ENCODE measurements at places on chromosomes 1 and 21. TPM values are rescaled to one million over a fixed set of nuclear protein-coding genes. Genes with fewer than 3 reads are reported as not detected.

The IKBKE gene
- total RNA-seq = 20.9 TPM

The GRIK1 gene
- total RNA-seq = not detected

The TMEM51 gene
- 23.5 TPM for total RNA-seq

The SYT14 gene
- 9.7 TPM for total RNA-seq

The SCMH1 gene
- 51.3 TPM for total RNA-seq

The TRNP1 gene
- 4.2 TPM for total RNA-seq

The PRXL2B gene
- 35.6 TPM for total RNA-seq

The PTGER3 gene
- total RNA-seq = 6.5 TPM

The TCHHL1 gene
- total RNA-seq = not detected

The DCDC2B gene
- not detected for total RNA-seq

GRCh38 chr1:6911974-6912373 is 126.7 kb downstream of the CAMTA1 start:
- H3K27ac ChIP-seq = no peak overlapping the region
- H3K27me3 ChIP-seq = peaks cover 7% of the 10 kb centered on the region
- peaks cover 11% of the 10 kb centered on the region for H3K36me3 ChIP-seq

- no peak for DNase-seq
- no peak overlapping the region for H3K4me3 ChIP-seq
- no peaks in the 10 kb centered on the region for H3K27me3 ChIP-seq
- H3K36me3 ChIP-seq = peaks cover 12% of the 10 kb centered on the region
These were observed 45.0 kb upstream of the AIM2 start for GRCh38 chr1:159121526-159121925.

GRCh38 chr1:1591452-1591851 is 8.5 kb downstream of the FNDC10 start:
- no peak overlapping the region for H3K4me3 ChIP-seq
- DNase-seq = no peak
- no peaks in the 10 kb centered on the region for H3K36me3 ChIP-seq

GRCh38 chr1:217494767-217495166 is 136.1 kb downstream of the GPATCH2 start:
- no peak for DNase-seq
- H3K27ac ChIP-seq = no peak overlapping the region
- no peaks in the 10 kb centered on the region for H3K27me3 ChIP-seq
- H3K36me3 ChIP-seq = peaks cover 4% of the 10 kb centered on the region

- H3K4me3 ChIP-seq = no peak overlapping the region
- no peak for DNase-seq
- no peak overlapping the region for H3K27ac ChIP-seq
- H3K27me3 ChIP-seq = peaks cover under 1% of the 10 kb centered on the region
- no peaks in the 10 kb centered on the region for H3K4me1 ChIP-seq
These were observed 519.8 kb downstream of the PTPRU start for GRCh38 chr1:29756085-29756484.

DNA sequence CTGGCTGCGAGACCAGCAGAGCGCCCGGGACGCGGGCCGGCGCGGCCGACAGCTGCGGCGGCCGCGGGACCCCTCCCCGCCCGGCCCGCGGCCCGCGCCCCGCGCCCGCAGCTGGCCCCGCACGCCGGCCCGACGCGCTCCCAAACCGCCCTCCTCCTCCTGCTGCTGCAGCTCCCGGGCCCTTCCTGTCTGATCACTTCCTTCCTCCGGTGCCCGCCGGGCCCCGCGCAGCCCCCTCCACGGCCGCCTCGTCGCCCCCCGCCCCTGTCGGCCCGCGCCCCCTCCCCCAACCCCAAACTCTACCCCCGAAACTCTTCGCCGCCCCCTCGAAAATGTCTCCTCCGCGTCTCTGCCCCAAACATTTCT is 594 bp downstream of the LUZP1 start:
- peaks cover 10% of the 10 kb centered on the region for H3K27me3 ChIP-seq
- no peaks in the 10 kb centered on the region for H3K36me3 ChIP-seq
- peak overlapping the region; percentile 99 for H3K27ac ChIP-seq
- peak overlapping the region; percentile 100 for H3K4me3 ChIP-seq

GRCh38 chr21:29149808-29150425 is 19.5 kb downstream of the MAP3K7CL start:
- H3K36me3 ChIP-seq = no peaks in the 10 kb centered on the region
- no peaks in the 10 kb centered on the region for H3K4me1 ChIP-seq
- H3K27me3 ChIP-seq = no peaks in the 10 kb centered on the region
- H3K4me3 ChIP-seq = no peak overlapping the region

- no peak overlapping the region for H3K27ac ChIP-seq
- H3K4me1 ChIP-seq = no peaks in the 10 kb centered on the region
- H3K4me3 ChIP-seq = no peak overlapping the region
- H3K27me3 ChIP-seq = peaks cover 6% of the 10 kb centered on the region
- no peaks in the 10 kb centered on the region for H3K36me3 ChIP-seq
These were observed 35.2 kb upstream of the ABCA4 start for GRCh38 chr1:94156096-94156625.

GRCh38 chr1:6807782-6808181 is 22.5 kb downstream of the CAMTA1 start:
- no peaks in the 10 kb centered on the region for H3K27me3 ChIP-seq
- no peak for DNase-seq
- H3K4me1 ChIP-seq = peaks cover 4% of the 10 kb centered on the region
- H3K27ac ChIP-seq = no peak overlapping the region
- no peak overlapping the region for H3K4me3 ChIP-seq
- H3K36me3 ChIP-seq = no peaks in the 10 kb centered on the region

GRCh38 chr1:198255784-198256183 is 99.0 kb downstream of the NEK7 start:
- no peak overlapping the region for H3K4me3 ChIP-seq
- peaks cover 14% of the 10 kb centered on the region for H3K4me1 ChIP-seq
- H3K36me3 ChIP-seq = no peaks in the 10 kb centered on the region
- DNase-seq = no peak
- H3K27me3 ChIP-seq = peaks cover 2% of the 10 kb centered on the region
- no peak overlapping the region for H3K27ac ChIP-seq

DNA sequence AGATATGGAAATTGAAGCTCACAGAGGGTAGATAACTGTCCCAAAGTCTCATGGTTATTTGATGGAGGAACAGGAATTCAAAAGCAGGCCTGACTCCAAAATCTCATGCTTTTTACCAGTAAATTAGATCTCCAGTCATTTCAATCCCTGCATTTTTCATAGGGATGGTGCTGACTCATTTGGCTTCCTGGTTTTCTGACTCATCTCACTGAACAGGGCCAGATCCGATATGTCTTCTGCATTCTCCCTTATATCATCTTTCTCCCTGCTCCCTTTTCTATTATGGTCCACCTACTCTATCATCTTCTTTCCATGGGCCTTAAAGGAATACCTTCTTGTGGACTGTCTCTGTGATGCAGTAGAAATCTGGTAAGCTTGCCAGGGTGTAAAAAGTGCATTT is 187.2 kb downstream of the FGGY start:
- H3K4me1 ChIP-seq = peaks cover 5% of the 10 kb centered on the region
- H3K4me3 ChIP-seq = no peak overlapping the region
- no peaks in the 10 kb centered on the region for H3K36me3 ChIP-seq
- no peak for DNase-seq
- H3K27ac ChIP-seq = no peak overlapping the region

DNA sequence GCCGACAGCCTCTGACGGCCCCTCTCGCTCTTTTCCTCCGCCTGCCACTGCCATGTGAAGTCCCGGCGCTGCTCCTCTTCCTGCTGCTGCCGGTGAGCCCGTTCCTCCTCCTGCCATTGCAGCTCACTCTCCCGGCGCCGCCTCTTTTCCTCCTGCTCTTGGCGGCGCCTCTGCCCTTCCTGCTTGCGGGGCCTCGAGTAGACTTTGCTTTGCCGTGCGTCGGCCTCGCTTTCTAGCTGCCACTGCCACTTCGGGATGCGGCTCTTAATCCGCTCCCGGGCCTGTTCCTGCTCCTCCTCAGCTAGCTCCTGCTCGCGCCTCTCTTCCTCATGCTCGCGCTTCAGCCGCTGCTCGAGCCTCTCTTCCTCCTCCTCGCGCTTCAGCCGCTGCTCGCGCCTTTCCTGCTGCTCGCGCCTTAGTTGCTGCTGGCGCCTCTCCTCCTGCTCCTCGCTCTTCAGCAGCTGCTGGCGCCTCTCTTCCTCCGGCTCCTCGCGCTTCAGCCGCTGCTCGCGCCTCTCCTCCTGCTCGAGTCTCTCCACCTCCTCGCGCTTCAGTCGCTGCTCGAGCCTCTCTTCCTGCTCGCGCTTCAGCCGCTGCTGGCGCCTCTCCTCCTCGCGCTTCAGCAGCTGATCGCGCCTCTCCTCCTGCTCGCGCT is 4.3 kb downstream of the TCHH start:
- peaks cover 6% of the 10 kb centered on the region for H3K4me1 ChIP-seq
- H3K27me3 ChIP-seq = peaks cover 11% of the 10 kb centered on the region
- H3K27ac ChIP-seq = no peak overlapping the region
- no peak overlapping the region for H3K4me3 ChIP-seq

DNA sequence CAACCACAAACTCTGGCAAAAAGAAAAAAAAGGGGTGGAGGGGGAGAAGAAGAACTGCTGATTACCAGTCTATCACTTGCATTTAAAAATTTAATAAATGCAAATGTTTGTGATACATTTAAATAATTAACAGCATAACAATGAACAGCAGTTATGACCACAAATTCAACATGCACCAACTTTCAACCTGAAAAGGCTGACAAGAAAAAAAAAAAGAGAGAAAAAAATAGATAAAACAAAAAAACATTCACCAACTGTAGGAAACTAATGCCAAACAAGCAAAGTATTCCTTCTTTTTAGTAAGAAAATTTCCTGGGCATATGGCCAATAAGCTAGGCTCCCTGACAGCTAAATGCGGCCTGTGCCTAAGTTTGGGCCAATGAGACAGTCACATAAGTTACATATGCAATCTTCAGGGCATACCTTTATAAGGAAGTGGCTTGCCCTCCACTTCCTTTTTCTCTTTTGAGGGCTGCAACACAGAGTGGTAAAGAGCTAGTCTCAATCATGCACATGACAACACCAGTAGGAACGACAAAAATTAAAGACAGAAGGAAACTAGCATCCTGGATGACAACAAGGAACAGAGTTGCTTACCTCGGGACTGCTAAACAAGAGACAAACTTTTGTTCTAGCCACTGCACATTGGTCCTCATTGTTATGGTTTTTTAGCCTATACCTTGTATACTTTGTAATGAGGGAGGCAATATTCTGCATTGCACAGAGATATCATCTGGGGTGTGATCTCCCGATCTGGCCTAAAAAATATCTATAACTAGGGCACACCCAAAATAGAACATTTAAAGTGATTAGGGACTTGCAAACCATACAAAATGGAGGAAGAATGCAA is 24.2 kb upstream of the PHTF1 start:
- H3K27ac ChIP-seq = peak overlapping the region; percentile 74
- H3K36me3 ChIP-seq = peaks cover 3% of the 10 kb centered on the region
- H3K4me3 ChIP-seq = no peak overlapping the region
- DNase-seq = no peak
- peaks cover 1% of the 10 kb centered on the region for H3K27me3 ChIP-seq

DNA sequence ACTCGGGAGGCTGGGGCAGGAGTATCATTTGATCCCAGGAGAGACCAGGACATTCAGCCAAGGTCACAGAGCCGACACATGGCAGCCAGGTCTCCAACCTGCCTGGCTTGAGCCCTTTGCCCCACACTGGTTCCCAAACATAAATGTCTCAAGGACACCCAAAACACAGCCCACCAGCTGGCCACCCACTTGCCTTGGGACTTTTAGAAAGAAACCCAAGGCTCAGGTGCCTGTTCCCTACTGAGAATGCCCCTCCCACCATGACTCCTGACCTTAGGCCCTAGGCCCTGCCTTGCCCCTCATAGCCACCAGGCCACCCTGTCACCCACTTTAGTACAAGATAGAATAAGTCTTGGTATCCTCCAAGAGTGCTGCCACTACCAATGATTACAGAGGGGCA is 41.9 kb upstream of the LRP8 start:
- H3K27me3 ChIP-seq = no peaks in the 10 kb centered on the region
- H3K36me3 ChIP-seq = no peaks in the 10 kb centered on the region
- no peak for DNase-seq
- H3K27ac ChIP-seq = no peak overlapping the region
- no peaks in the 10 kb centered on the region for H3K4me1 ChIP-seq

- H3K4me1 ChIP-seq = peaks cover 8% of the 10 kb centered on the region
- no peak for DNase-seq
- H3K36me3 ChIP-seq = no peaks in the 10 kb centered on the region
- no peak overlapping the region for H3K27ac ChIP-seq
These were observed 180.8 kb upstream of the KCNK2 start for GRCh38 chr1:214901718-214902117.

- DNase-seq = no peak
- H3K27ac ChIP-seq = no peak overlapping the region
- H3K4me1 ChIP-seq = peaks cover 11% of the 10 kb centered on the region
- H3K27me3 ChIP-seq = peaks cover 3% of the 10 kb centered on the region
- no peak overlapping the region for H3K4me3 ChIP-seq
- H3K36me3 ChIP-seq = peaks cover 19% of the 10 kb centered on the region
These were observed 59.3 kb downstream of the MAN1C1 start for GRCh38 chr1:25675729-25676476.

- peaks cover 4% of the 10 kb centered on the region for H3K27me3 ChIP-seq
- DNase-seq = peak; percentile 15
- H3K4me3 ChIP-seq = peak overlapping the region; percentile 99
- H3K36me3 ChIP-seq = no peaks in the 10 kb centered on the region
These were observed 2.4 kb downstream of the PLPP3 start for GRCh38 chr1:56576880-56577405.

DNA sequence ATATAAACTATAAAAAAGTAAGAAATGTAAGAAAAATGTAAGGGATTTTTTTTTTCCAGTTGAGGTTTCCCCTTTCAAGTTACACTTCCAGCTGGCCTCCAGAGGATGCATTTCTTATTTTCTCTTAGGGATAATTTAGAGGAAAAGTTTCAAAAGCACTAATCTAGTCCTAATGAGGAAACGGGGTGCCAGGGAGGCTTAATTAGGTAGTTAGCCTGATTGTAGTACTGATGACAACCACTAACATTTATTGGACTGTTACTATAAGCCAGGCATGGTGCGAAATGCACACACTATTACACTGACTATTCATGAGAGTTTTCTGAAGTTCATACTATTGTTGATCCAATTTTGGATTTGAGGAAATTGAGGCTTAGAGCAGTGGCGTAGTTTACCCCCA is 290.8 kb upstream of the FMN2 start:
- peaks cover 34% of the 10 kb centered on the region for H3K4me1 ChIP-seq
- H3K36me3 ChIP-seq = peaks cover 17% of the 10 kb centered on the region
- H3K27ac ChIP-seq = no peak overlapping the region
- H3K4me3 ChIP-seq = no peak overlapping the region
- DNase-seq = no peak
- H3K27me3 ChIP-seq = peaks cover 3% of the 10 kb centered on the region

GRCh38 chr1:229164836-229165735 is 105.8 kb upstream of the RAB4A start:
- no peak for DNase-seq
- H3K27ac ChIP-seq = no peak overlapping the region
- H3K36me3 ChIP-seq = no peaks in the 10 kb centered on the region
- peaks cover 1% of the 10 kb centered on the region for H3K27me3 ChIP-seq

GRCh38 chr21:32712043-32712442 is 15.8 kb downstream of the SYNJ1 start:
- H3K4me1 ChIP-seq = peaks cover 16% of the 10 kb centered on the region
- no peak overlapping the region for H3K4me3 ChIP-seq
- H3K36me3 ChIP-seq = peaks cover 3% of the 10 kb centered on the region
- H3K27ac ChIP-seq = no peak overlapping the region
- no peak for DNase-seq
